ENCODE measurements at places on chromosomes 11 and 22. TPM values are rescaled to one million over a fixed set of nuclear protein-coding genes. Genes with fewer than 3 reads are reported as not detected.

GRCh38 chr22:48268771-48269552 is 1506.5 kb downstream of the TBC1D22A start:
- no peak for DNase-seq

DNA sequence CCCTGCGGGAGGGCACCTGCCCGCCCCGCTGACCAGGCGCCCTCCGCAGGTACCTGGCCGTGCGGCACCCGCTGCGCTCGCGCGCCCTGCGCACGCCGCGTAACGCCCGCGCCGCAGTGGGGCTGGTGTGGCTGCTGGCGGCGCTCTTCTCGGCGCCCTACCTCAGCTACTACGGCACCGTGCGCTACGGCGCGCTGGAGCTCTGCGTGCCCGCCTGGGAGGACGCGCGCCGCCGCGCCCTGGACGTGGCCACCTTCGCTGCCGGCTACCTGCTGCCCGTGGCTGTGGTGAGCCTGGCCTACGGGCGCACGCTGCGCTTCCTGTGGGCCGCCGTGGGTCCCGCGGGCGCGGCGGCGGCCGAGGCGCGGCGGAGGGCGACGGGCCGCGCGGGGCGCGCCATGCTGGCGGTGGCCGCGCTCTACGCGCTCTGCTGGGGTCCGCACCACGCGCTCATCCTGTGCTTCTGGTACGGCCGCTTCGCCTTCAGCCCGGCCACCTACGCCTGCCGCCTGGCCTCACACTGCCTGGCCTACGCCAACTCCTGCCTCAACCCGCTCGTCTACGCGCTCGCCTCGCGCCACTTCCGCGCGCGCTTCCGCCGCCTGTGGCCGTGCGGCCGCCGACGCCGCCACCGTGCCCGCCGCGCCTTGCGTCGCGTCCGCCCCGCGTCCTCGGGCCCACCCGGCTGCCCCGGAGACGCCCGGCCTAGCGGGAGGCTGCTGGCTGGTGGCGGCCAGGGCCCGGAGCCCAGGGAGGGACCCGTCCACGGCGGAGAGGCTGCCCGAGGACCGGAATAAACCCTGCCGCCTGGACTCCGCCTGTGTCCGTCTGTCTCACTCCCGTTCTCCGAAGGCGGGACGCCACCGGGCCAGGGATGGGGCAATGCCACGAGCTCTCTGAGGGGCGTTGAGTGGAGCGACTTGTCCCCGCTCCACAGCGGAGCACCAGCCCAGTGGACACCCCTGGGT is 1.8 kb downstream of the GALR3 start:
- DNase-seq = no peak

DNA sequence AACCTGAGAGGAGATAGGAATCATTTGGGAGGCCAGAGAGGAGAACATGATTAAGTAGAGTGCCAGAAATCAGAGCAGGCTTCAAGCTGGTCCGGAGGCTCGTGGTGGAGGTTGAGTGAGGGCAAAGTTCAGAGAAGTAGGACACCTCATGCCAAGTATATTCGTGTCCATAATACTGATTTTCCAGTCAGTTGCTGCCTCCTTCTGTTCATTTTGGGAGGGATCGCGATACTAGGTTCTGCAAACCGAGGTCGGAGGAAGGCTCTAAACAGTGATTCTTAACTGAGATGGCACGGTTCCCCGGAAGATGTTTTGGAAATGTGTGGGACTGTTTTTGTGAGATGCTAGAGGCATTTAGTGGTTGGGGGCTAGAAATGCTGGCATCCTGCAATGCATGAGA is 13.6 kb upstream of the CD3E start:
- peak; percentile 21 for DNase-seq

DNA sequence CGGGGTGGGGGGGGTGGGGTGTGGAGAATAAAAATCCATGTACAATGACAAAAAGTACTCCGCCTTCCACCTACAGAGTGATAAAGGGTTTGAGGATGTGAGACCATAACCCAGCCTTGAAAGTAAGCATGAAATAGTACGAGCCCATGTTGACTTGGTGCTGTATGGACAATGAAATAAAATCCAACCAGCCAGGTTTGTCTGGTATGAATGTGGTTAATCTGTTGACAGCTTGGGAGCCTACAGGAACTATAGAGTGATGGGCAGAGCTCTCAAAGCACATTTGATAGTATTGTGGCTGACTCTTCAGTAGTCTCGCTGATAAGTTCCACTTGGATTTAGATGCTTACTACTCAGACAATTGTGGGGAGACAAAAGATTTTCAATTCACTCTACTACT is 48.8 kb upstream of the CD44 start:
- no peak for DNase-seq

DNA sequence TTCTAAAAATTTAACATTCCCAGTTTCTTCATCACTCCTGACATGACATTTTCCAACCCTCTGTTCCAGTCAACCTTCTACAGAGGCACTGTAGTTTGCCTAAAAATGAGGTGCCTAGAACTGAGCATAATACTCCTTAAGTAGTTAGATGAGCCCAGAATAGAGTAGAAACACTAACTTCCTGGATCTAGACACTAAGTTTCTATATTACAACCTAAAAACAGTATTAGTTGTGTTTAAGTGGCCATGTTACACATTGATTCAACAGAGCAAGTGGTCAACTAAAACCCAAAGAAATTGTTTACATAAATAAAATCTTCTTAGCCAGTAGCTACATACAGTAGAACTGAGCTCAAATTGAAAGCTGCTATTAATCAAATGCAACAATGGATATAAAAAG is 1.3 kb downstream of the HPS5 start:
- DNase-seq = no peak

- no peak for DNase-seq
Observed at GRCh38 chr22:27406389-27406861, 395.1 kb downstream of the MN1 start.

HBG1 gene
- total RNA-seq = not detected

RAG2 gene
- not detected for total RNA-seq

GLYATL2 gene
- not detected for total RNA-seq

ASCC2 gene
- 69.8 TPM for total RNA-seq
